ENCODE measurements at places on chromosomes 6 and 20.

GRCh38 chr6:130931683-130932082 is 104.5 kb downstream of the SMLR1 start:
- DNase-seq, result no peak

DNA sequence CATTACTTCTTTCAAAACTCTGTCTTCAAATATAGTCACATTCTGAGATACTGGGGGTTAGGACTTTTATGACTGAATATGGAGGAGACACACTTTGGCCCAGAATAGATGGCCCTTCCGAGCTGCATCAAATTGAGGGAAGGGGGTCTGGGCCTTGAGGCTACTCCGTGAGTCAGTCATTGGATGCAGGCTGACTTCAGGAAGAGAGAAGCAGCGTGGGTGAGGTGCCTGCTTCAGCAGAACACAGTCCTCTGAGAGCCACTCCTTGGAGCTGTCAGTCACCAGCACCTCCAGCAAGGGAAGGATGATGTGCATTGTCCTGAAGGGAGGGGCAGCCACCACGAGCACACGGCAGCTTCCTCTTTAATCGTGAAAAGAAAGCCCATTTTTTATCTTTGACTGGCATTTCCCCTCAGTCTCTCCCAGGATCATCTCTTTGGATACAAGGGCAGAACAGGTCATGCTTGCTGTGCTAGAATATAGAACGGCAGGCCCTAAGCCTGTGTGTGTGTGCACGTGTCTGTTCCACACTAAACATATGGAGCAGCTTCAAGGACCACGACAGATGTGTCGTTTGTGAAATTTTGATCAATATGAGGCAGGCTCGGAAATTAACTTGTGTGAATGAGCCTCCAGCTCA is 721.6 kb downstream of the KIF16B start:
- DNase-seq, result no peak

DNA sequence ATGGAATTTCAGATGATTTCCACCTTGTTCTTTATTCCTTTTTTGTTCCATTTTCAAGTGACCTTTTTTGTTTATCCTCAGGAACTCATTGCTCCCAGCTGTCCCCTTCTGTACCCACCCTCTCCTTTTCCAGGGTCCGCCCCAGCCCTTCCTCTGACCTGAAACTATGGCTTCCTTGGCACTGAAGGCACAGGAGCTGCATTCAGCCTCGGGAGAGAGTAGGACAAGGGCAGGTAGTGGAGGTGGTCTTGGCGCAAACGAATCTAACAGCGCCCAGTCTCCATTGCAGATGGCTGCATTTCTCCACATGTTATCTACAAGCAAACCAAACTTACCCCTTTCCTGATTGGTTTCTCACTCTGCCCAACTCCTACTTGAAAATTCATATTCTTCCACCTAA is 8.8 kb upstream of the ULBP2 start:
- DNase-seq, result no peak

DNA sequence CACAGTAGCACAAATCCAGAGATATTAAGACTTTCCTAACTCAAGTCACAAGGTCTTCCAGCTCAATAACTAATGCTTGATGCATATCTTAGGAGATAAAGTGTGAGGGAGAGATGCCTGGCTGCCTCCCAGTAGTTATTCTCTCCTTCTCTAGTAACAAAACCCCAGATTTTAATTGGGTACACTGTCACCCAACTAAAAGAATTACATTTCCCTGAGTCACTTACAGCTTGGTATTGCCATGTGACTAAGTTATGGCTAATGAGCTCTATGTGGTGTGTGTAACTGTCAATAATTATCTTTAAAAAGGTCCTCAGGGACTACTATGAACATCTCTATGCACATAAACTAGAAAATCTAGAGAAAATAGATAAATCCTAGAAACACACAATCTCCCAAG is 32.0 kb downstream of the KIF6 start:
- DNase-seq, result no peak

DNA sequence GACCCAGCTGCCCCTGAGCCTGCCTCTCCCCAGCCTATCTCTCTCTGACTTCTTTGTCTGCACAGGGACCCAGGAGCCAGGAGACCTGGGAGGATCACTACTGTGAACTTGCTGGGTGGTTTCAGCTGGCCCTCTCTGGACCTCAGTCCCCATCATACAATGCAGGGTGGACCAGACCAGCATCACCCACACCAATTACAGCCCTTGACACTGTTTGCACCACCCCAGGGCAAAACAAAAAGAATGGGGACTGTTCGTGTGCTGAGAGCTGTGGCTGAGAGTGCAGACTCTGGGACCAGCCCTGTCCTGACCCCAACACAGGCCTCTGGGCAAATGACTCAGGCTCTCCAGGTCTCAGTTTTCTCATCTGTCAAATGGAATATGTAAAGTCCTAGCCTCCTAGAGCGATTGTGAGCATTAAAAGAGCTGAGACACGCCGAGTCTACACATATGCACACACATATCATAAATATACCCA is 25.4 kb downstream of the PTGIS start:
- DNase-seq, result no peak

GRCh38 chr20:48875233-48875913 is 46.1 kb upstream of the ARFGEF2 start:
- DNase-seq, result no peak

GRCh38 chr20:51597389-51598231 is 55.1 kb upstream of the NFATC2 start:
- DNase-seq, result no peak

DNA sequence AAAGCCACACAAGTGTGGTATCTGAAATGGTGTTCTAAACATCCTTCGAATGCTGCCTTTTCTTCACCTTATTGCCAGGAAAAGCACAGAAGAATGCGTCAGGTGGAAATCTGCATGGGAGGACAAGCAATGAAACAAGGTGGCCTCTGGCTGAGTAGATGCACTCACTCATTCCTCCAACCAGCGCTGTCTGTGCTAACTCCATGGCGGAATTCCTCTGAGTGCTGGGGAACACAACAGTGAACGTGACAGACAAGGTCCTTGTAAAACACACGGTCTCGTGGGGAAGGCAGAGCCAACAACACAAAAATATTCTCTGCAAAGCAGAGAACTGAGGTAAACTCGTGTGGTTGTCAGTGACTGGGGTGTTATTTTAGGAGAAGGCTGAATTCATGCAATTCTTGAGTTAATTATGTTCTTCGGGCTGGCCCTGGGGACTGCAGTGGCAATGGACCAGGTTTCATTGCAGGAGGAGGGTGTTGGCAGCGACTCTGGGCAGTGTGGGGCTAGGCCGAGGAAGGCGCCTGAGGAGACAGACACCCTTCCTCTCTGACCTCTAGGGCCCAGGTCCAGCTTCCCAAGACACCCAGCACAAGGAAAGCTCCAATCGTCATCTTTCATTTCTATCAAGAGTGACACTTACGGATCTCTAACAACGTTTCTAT is 339.7 kb downstream of the PRKN start:
- no peak for DNase-seq

DNA sequence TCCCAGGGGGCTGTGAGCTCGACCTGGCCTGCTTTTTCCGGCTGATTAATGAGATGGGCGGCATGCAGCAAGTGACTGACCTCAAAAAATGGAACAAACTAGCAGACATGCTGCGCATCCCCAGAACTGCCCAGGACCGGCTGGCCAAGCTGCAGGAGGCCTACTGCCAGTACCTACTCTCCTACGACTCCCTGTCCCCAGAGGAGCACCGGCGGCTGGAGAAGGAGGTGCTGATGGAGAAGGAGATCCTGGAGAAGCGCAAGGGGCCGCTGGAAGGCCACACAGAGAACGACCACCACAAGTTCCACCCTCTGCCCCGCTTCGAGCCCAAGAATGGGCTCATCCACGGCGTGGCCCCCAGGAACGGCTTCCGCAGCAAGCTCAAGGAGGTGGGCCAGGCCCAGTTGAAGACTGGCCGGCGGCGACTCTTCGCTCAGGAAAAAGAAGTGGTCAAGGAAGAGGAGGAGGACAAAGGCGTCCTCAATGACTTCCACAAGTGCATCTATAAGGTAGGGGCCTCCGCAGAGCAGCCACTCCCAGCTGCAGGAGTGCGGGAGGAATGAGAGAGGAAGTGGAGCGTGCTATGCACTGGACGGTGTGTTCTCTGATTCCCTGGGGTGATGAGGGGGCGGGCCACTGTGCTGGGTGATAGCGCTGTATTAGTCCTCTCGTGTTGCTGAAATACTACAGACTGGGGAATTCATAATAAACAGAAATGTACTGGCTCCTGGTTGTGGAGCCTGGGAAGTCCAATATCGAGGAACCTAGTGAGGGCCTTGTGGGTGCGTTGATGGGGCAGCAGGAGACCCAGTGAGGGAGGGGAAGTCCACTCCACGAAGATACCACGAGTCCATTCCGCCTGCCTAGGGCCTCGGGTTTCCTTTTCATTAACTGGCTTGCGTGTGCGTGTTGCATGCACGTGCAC is 161.7 kb downstream of the DTNBP1 start:
- DNase-seq, result no peak

DNA sequence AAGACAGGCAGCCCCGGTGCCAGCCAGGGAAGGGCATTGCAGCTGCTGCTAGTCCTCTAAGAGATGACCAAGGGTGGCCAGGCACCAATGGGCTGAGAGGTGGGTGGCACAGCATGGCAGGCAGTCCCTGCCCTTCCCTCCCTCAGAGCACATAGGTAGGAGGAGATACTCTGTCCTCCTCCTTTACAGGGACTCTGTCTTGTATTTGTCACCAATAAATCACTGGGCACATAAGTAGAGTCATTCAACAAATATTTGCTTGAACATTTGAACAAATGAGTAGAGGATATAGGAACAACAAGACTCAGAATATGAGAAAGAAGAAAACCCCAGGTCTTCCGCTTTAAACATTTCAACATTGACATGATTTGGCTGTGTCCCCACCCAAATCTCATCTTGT is 69.4 kb upstream of the CLDN20 start:
- DNase-seq, result no peak

GRCh38 chr20:33019465-33020277 is 11.8 kb upstream of the BPIFB6 start:
- no peak for DNase-seq

GRCh38 chr20:24612799-24613775 is 143.7 kb downstream of the SYNDIG1 start:
- DNase-seq, result no peak

DNA sequence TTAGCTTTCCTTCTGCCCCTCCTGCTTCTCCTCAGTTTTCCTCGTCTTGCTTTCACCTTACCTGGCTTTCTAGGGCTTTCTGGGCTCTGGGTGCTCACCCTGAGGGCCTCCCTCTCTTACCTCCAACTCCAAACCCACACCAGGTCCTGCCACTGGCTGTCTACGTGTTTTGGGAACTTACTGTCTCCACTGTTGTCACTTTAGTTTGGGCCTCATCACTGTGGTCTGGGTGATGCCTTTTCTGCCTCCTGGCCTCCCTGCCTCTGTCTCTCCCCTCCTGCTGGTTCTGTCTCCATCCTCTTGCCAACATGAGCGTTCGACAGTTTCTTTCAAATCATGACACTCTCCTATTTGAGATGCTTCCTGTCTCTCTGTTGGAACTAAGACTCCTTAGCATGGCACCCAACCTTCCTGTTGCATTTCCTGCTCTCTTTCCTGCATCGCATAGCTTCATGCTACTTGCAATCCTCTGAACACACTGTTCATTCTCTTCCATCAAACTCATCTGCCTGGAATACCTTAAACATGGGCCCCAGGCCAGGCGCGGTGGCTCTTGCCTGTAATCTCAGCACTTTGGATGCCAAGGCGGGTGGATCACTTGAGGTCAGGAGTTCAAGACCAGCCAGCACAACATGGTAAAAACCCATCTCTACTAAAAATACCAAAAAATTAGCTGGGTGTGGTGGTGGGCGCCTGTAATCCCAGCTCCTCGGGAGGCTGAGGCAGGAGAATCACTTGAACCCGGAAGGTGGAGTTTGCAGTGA is 5.5 kb downstream of the CD40 start:
- DNase-seq, result no peak

- no peak for DNase-seq
Measured at GRCh38 chr20:16028923-16029322, 544.3 kb downstream of the KIF16B start.

DNA sequence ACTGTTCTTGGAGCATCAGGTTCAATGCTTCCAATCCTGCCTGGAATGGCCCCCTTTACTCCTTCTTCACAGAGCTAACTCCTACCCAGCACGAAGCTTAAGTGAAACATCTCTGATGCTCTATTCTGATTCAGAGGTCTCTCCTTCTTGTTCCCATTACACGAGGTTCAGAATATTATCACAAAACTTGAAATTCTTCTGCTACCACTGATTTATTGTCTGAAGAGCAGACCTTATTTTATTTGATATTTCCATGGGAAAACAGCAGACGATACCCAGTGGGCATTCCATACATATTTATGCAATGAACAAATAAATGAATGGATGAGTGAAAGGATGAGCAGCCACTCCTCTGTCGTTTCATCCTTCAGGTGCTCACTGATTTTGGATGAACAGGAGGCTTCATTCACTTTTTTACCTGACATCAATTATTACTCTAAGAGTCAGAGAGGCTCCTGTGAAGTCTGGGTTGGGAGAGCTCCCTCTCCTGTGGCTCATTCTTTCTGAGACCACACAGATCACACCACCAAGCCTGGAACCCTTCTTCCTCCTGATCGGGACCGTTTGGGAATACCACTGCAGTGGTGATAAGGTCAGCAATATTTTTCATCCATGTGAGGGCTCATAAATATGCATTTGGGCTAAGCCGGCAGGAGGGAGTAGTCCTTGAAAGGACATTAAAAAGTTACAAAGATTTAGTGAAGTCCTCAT is 25.8 kb downstream of the SMLR1 start:
- DNase-seq, result no peak

Measured in H1 (cell line).